ENCODE measurements at places on chromosomes 3 and 15.

DNA sequence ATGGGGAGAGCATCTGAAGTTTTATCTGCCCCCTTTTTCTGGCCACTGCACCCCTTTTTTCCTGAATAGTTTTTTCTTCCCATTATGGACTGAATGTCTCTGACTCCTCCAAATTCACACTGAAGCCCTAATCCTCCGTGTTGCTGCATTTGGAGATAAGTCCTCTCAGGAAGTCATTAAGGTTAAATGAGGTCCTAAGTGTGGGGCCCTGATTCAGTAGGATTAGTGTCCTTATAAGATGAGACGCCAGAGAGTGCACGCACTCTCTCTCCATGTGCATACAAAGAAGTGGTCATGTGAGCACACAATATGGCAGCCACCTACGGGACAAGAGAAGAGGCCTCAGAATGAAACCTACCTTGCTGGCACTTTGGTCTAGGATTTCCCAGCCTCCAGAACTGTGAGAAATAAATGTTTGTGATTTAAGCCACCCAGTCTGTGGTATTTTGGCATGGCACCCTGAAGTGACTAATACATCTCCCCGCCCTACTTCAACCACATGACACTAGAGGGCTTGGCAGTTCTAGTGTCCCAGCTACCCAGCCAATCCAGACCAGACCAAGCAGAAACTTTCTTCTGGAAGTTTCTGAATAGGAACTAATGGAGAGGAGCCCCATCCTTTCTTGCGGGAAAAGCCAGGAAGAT is 191.3 kb downstream of the PDE8A start:
- DNase-seq = no peak

- DNase-seq = no peak
Measured at GRCh38 chr15:66638377-66638776, 63.7 kb upstream of the SMAD6 start.

GRCh38 chr3:149902498-149903139 is 68.1 kb downstream of the PFN2 start:
- no peak for DNase-seq

DNA sequence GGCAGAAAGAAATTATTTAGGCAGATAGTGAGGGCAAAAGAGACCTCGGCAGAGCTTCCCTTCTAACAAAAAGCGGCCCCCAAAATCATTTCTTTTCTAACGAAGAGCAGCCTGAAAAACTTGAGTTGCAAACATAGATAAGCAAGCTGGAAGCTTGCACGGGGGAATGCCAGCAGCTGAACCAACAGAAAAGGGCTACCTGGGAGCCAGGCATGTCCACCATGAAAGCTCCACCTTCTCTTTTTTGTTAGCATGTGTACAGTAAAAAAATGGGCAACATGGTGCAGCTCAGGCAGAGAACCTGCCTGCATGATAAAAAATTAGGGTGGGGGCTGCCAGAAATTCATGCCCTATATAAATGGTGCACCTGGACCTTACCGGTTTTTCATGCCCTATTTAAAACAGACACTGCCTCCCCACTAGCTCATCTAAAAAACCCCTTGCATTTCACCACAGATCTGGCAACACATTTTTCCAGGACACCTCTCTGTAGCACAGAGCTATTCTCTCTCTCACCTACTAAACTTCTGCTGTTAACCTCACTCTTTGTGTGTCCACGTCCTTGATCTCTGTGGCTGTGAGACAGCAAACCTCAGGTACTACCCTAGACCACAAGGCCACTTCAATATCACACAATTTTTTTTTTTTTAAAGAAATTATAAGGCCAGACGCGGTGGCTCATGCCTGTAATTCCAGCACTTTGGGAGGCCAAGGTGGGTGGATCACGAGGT is 18.7 kb downstream of the SLC33A1 start:
- DNase-seq = no peak

DNA sequence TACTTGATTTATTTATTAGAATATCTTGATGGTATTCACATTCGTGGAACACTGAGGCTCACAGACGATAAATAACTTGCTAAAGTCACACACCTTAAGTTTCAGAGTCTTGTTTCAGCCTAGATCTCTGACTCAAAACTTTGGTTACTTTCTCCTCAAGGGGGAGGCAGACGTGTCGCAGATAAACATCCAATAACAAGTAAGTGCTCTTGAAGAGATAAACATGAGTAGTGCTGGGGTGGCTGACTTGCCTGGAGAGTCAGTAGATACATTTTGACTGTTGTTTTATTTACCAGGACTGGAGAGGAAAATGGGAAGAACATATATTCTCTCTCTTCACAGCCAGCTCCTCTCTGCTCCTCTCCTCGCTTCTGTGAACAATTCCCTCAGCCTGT is 31.3 kb downstream of the FBXO45 start:
- DNase-seq = no peak

DNA sequence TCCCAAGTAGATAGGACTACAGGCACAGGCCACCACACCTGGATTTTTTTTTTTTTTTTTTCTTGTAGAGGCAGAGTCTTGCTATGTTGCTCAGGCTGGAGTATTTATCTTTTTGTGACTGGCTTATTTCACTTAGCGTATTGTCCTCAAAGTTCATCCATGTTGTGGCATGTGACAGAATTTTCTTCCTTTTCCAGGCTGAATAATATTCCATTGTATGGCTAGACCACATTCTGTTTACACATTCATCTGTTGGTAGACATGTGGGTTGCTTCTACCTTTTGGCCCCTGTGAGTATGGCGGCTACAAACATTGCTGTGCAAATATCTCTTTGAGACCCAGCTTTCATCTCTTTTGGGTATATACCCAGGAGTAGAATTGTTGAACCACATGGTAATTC is 160.2 kb upstream of the SMAD3 start:
- DNase-seq = no peak

- no peak for DNase-seq
Measured at GRCh38 chr3:127961963-127962362, 46.9 kb downstream of the KBTBD12 start.

DNA sequence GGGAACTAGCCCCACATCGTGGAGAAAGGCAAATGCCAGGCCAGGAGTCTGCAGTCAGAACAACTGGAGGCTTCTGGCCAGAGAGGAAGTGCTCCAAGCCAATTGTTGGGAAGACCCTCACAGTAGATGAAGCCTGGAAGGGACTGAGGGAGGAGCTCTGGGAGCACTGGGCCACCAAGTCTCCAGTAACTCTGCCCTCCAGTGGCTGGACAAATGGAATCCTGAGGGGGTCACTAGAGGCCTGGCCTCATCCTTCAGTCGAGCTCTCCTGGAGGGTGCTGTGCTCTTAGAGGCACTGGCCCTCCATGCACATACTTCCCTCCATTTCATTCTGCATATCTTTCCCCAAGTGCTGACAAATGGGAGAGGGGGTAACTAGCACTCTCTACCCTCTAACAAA is 103.0 kb downstream of the MYLK start:
- no peak for DNase-seq

DNA sequence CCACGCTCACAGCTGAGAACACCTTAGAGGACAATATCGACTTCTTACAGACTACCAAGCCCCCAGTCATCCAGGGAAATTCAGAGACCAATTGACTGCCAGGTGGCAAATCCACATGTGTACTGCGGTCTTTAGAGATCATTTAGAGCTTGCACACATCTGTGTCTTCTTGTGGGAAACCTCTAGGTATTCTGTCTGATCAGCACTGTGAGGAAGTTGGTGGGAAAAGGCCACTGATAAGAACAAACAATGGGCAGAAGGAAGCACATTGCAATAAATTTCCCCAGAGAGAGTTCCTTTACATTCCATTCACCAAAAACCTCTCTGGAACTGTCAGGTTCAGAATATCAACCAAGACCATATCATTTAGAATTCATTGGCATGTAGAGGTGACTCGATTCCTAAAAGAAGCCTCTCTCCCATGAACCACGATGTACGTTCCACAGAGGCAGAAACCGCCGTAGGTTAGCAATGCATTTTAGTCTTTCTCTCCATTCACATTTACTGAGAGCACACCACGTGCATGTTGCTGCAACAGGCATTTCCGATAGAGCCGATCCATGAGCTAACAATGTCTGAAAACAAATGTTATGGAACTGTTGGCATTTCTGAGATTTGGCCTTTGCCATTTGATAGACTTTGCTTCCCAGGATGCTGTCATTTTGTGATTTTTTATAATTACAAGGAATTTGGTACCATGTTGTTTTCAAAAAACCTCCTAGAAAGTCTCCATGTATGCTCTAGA is 287.3 kb upstream of the TPRG1 start:
- DNase-seq = no peak

DNA sequence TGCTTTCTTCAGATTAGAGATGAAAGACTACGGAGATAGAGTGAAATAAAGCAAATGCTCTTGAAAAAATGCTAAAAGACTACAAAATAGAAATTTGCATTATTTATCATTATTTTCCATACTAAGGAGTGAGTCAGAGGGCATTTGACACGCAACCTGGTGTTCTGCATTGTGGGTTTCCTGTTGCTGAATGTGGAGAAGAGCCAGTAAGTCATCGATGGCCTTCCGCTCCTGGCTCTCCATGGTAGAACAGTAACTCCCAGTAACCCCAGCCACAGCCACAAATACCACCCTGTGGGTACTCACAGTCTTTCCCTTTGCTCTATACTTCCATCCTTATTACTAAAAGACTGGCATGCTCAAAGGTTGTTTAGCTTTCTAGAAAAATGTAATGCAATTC is 61.5 kb downstream of the CGGBP1 start:
- DNase-seq = no peak

- no peak for DNase-seq
Measured at GRCh38 chr15:61441891-61442290, 212.8 kb upstream of the RORA start.

DNA sequence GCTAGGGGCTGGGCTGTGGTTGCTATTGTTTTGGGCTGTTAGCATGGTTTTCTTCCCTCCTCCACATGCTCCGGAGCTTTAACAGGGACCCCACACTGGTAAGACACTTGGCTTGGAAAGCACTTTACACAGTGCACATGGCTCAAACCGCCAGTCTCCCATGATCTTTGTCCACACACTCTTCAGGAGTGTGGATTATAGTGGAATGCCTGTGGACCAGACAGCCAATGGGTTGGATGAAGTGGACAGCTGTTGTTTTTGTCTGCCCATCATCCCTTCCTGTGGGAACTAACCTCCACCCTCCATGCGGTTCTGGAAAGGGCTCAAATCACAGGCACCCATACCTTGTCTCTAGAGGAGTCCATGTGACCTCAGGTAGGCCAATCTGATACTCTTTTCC is 10.0 kb downstream of the PAQR9 start:
- no peak for DNase-seq

- no peak for DNase-seq
Measured at GRCh38 chr15:41689834-41690233, 29.6 kb downstream of the MGA start.

DNA sequence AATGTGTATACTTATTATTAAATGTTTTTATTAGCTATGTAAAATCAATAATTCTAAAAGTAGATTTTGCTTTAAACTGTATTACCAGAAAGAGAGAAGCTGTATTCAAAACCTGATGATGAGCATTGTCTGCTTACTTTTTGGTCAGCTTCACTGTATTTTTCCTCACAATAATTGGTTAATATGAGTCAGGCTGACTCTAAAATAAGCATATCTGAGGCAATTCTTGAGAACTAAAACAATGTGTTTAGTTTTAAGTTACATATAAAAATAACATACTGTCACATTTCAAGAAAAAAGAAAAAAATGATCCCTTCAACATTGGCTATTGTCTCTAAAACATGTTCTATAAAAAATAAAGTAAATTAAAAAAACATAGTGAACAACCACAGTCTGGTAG is 66.1 kb downstream of the EPHA3 start:
- DNase-seq = no peak

DNA sequence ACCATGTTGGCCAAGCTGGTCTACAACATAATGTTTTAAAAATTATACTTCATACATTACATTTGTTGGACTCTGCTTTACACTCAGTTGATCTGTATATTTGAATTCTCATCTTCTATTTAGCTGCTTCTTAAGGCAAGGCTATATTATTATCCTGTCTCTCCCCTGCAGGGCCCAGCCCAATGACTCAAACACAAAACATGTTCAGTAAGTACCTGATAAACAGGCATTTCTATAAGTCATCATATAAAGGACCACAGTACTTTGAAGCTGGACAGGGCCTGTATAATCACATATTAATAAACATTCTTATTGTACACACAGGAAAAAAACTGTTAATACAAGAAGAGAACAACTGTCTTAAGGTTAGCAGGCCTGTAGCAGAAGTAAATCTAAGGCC is 36.2 kb downstream of the NGLY1 start:
- DNase-seq = no peak

DNA sequence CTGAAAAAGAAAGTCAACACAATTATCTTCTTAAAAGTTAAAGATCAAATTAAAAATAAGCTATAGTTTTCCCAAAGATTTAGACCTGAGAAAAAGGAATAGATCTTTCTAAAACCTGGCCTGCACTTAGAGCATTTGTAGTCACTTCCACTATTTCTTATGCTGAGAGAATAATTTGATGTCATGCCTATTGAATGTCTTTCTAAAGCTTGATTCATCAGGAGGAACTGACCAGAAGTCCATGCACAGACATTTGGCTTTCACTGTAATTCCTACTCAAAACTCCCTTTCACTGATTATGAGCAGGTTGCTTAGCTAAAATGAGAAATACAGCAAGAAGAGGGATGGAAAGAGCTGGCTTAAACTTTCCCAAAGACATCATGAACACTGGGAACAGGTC is 4.3 kb downstream of the GREM1 start:
- DNase-seq = no peak

DNA sequence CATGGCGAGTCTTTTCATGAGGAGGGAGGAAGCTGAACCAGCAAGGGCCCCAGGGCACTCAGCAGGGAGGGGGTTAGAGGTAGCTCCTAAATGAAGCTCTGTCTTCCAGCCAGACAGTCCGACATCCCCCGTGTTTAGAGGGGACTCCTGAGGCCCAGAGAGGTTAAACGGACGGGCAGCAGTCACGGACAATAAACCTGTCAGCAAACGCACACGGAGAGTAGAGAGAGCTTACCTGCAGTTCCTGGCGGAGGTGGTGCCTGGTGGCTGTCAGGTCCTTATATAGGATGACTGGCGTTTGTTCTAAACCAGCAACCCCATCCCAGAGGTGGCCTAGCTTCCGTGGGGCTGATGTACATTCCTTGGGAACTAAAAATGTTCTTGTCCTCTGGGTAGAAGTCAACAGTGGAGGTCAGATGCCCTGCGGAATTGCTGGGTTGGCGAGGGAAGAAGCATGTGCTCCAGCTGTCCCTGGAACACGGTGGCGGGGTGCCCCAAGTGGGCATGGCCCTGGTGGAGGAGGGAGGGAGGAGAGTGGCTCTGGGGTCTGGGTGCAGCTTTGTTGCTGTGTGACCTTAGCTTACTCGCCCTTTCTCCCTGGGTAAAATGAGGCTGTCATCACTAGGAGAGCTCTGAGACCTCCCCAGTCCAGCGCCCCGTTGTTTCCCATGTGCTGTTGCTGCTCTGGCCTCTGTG is 2.1 kb downstream of the GHRL start:
- no peak for DNase-seq
